ENCODE measurements at places on chromosomes 6 and 20.
A peak's percentile ranks its signal among the peaks of the same experiment; 100 is the strongest.

GRCh38 chr6:105024803-105025202 is 67.9 kb downstream of the LIN28B start:
- no peak for DNase-seq

DNA sequence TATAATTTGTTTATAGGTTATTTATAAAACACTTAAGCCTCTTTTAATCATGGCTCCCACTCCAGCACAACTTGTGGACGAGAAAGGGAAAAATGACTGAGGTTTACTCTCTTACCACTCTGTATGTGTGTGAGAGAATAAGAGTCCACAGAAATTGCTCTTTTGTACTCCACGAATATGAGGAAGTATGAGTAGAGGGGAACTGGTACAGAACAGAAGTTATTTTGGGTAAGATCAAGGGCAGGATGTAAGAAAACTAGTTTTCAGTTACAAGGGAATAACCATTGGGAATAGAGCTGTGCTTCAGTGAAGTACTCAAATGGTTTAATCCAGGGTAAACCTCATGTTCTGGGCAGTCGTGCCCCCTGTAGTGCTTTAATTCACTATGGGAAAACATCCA is 72.6 kb downstream of the REV3L start:
- no peak for DNase-seq

DNA sequence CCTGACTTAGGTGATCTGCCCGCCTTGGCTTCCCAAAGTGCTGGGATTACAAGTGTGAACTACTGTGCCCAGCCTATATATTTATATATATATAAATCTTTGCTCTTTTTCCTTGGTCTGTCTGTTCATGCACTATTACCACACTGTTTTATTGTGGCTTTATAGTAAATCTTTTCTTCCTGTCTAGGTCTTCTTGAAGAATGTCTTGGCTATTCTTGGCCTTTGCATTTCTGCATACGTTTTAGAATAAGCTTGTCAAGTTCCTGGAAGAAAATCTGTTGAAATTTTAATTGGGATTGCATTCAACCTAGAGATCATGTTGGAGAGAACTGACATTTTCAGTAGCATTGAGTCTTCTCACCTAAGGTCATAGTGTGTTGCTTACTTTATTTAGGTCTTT is 37.1 kb downstream of the MYO6 start:
- DNase-seq, result no peak

- DNase-seq, result peak; percentile 92
Observed at GRCh38 chr6:8627085-8627861, 191.9 kb upstream of the SLC35B3 start.

- DNase-seq, result peak; percentile 52
Observed at GRCh38 chr20:50982363-50982762, 23.7 kb downstream of the MOCS3 start.

- no peak for DNase-seq
Observed at GRCh38 chr6:5241252-5241651, 19.5 kb downstream of the LYRM4 start.

DNA sequence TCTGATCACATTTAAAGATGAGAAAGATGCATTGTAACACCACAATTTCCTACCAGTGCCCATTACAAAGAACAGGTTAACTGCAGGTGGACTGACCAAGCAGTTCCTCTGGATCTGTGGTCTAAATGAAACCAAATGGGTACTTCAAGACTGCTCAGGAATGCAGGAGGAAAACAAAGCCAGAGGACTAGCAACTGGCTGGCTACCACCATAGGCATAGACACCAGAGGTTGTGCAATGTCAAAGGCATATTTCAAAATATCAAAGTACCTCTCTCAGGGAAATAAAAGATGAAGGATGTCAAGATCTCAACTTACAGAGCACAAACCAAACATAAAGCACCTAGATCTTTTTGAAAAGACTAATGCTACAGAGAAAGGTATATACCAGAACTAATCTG is 65.5 kb downstream of the GMDS start:
- no peak for DNase-seq

- no peak for DNase-seq
Observed at GRCh38 chr6:150906641-150907326, 41.3 kb downstream of the MTHFD1L start.

DNA sequence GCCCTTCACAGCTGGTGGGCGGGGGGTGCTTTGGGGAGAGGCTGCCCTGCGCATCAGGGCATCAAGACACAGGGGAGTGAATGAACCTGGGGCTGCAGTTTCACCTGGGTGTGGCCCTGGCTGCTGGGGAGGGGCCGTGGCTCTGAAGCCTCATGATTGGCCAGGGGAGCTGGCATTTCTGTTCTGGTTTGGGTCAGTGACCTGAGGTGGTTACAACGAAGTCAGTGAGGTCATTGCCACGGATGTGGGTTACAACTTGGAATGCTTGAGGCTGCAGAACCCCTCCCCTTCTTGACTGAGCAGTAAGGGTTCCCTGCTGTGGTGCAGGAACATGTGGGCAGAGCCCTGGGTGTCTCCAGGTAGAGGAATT is 3.0 kb downstream of the TCEA2 start:
- DNase-seq, result peak; percentile 92

DNA sequence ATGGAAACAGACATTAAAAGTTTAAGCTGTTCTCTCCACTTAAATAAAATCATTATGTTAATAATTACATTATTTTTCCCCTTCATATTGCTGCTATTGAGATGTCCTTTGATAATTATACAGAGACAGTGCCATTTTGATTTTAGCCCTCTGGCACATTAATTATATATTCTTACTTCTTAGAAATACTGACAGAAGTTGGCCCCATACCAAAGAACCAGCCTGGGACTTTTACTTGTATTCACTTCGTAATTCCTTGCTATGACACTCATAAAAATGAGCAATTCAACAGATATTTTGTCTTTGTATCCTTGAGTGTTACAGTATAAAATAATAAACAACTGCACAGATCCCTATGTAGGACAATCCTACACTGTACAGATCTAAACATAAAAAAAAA is 743.7 kb downstream of the TBC1D32 start:
- no peak for DNase-seq

DNA sequence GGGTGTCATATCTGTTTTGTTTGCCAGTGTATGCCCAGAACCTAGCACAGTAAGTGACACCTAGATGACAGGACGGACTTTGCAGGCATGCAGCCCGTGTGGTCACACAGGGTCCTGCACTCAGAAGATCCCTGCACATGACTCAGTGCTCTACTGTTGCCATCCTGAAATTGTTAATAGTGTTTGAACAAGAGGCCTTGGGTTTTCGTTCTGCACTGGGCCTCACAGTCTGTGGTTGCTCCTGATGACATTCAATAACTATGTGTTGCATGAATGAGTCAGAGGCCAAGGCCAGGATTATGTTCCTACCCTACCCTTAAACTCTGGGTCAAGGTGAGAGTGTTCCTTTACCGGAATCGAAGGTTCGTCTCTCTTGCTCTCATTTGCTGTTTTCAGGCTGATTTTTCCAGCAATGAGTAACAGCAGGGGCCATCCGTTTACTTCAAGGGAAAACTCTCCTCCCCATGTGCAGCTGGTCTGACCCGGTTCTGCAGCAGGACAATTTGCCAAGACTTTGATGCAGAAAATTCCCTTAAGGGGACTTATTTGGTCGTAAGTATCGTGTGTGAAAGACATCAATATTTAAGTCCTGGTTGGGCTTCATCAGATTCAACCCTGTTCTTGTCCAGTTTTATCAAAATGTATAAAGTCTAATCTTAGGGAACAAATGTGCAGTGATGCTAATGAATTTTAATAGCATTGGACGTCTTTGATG is 13.0 kb upstream of the PFDN4 start:
- peak; percentile 40 for DNase-seq

- no peak for DNase-seq
Observed at GRCh38 chr6:162108041-162108440, 619.5 kb downstream of the PRKN start.

- no peak for DNase-seq
Observed at GRCh38 chr6:166499350-166500163, 86.9 kb downstream of the RAMACL start.

- DNase-seq, result no peak
Observed at GRCh38 chr6:130409418-130410100, 43.7 kb downstream of the TMEM200A start.

- no peak for DNase-seq
Observed at GRCh38 chr20:23269954-23270353, 80.6 kb upstream of the NXT1 start.

GRCh38 chr6:112359863-112360262 is 12.7 kb downstream of the RFPL4B start:
- DNase-seq, result no peak

- DNase-seq, result no peak
Observed at GRCh38 chr6:167481307-167481926, 156.5 kb downstream of the TTLL2 start.

GRCh38 chr6:149372062-149372461 is 28.0 kb upstream of the SUMO4 start:
- no peak for DNase-seq

DNA sequence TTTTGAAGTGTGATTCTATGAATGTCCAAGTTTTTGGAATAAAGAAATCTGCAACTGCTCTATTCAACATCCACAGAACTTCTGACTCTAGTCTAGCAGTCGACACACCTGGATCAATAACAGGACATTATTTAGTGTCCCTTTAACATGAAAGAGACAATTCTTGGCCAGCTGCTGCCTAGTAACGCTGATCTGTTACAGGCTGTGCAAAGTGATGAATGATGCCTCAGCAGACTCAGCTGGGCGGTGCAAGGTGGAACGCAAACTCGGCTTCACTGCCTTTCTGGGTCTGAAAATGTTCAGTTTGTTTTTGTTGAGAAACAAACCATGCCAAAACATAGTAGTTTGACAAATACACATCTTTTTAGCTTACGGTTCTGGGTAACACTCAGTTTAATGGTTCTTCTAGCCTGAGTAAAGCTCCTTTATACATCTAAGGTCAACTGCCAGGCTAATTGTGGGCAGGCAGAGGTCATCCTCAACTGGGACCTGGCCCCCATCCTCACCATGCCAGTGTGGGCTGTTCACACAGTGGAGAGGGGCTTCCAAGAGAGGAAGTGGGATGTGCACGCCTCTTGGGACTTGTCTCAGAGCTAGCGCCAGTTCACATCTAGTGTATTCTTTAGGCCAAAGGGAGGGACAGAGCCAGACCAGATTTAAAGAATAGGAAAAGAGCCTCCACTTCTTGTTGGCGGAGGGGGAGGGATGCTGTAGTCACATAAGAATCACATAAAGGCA is 879.7 kb downstream of the QKI start:
- DNase-seq, result no peak

All from HT1080 (cell line).